ENCODE measurements at places on chromosomes 4 and X.
A peak's percentile ranks its signal among the peaks of the same experiment; 100 is the strongest.

DNA sequence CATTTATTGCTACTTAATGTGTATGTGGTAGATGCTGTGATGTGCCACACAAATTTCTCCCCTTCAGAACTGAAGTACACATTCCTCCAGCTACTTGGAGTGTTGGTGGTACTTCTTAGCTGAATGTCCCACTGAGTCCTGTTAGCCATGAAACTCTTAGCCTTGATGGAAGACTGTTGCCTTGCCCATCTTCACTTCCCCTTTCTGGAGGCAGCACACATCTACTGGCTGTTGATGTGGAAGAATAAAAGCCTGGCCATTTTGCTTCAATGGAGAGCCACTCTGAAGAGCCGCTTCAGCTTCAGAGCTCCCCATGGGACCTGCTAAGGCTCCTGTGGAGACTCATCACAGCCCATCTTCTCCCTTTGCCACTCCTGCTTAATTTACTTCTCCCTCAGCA is 157.7 kb upstream of the PITX2 start:
- no peak for DNase-seq

GRCh38 chr4:15659768-15660570 is 4.8 kb upstream of the FBXL5 start:
- DNase-seq, result peak; percentile 20

DNA sequence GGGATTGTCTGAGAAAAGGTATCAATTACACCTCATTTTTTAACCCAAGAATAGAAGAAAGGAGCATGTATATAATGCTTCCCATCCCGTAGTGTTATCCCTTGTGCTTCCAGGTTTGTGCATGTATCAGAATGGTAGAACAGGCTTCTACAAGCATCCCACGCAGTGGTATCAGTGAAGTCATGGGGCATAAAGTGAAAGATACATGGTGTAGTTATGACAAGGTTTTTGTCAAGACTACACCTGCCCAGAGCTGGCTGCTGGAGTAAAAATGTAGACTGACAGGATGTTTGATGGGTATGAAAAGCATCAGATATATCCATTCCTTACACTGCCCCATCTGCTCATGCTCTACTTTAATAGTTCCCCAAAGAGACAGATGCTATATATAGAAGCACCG is 9.5 kb downstream of the TLR1 start:
- no peak for DNase-seq

DNA sequence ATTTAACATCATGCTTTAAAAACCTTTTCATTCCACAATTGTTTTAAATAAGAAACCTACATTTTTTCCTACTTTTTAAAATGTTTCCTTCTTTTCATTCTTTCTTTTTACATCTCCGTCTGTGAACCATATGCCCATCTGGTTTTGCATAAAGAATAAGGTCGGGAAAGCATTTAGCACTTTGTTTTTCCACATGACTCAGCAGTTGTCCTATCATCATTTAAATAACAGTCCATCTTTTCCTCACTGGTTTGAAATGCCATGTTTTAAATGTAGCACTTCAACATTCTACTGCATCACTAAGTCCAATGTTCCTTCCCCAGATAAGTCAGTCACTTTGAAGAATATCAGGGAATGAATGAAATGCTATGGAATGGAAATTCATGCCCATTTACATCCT is 128.4 kb downstream of the SH3RF1 start:
- no peak for DNase-seq

GRCh38 chrX:19630228-19630627 is 114.9 kb upstream of the MAP3K15 start:
- DNase-seq, result no peak

DNA sequence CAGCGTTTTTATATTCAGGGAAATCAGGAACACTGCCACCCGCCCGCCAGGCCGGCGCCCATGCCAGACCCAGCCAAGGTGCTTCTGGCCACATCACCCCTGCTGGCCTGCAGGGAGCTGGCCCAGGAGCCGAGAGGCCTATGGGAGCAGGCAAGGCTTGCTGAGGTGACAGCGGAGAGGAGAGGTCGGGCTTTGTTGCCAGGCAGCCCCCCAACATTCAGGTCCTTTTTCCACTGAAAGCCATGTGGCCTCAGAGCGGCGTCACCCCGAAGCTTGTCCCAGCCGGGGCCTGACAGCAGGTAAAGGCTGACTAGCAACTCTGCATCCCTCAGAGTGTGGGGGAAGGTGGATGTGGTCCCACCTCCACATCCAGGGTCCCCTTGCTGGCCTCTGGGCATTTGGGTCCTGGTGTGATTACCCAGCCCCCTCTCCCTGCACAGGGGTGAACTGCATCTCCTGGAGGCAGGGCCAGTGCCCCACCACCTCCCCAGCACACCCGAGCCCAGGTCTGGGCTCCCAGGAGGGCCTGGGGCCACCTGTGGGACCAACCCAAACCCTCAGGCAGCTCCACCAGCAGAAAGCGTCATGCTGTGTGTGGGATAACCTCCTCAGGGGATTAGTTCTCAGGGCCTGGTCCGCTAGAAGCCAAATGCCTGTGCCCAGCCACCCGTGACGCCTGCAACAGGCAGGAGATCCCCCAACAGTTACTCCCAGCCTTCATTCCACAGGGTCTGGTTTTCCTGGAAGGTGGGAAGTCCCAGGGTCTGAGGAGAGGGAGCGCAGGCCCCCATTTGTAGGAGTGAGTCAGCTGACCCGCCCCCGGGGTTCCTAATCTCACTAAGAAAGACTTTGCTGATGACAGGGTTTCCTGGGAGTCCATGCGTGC is at the start of gene PDE6B:
Gene PDE6B (plus strand): TSS at position 869 of the 886 bp plus-strand sequence. CDS start 54 bp downstream, outside the sequence.
- DNase-seq, result no peak

GRCh38 chr4:106687026-106687425 is 318.4 kb upstream of the GIMD1 start:
- DNase-seq, result no peak

- peak; percentile 37 for DNase-seq
Observed at GRCh38 chr4:6372649-6373525, 99.5 kb downstream of the PPP2R2C start.

- no peak for DNase-seq
Observed at GRCh38 chr4:2835978-2836377, 7.7 kb upstream of the ADD1 start.

All from activated CD4-positive, alpha-beta T cell treated with anti-CD3 and anti-CD28 coated beads for 48 hours (primary cell).